ENCODE measurements at places on chromosomes 2 and 18.

- no peak for DNase-seq
These were observed 115.5 kb upstream of the ATP8B1 start for GRCh38 chr18:57918601-57919000.

DNA sequence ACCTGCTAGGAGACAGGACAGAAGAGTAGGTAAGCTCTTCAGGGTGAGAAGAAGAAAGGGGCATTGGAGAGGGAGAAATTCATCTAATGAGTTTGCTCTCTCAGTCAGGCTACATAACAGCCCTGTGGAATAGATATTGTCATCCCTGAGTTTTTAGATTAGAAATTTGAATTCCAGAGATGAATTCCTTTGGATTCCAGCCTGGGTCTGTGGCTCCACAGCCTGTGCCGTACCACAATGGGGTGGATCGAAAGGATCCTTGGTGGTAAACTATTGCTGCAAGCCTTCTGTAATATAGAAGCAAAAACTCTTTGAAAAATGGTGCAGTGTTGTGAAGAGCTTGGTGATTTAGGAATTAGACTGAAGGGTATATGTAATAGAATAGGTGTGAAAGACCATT, 21.0 kb downstream of the MYO1B start:
- no peak for DNase-seq

DNA sequence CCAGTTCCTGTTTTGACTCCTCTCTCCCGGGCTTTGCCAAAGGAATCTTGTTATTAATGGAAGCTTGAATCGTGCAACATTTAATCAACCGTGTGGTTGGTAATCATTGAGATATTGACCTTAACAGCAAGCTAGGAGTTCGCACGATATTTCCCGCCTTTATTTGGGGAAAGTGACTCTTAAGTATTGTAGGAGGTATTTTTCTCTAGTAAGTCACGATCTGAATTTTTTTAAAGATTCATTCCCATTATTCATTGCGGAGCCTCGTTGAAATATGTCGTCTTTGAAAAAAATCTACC, 663 bp downstream of the NUP35 start:
- no peak for DNase-seq

GRCh38 chr2:191202881-191203397, 42.3 kb upstream of the MYO1B start:
- no peak for DNase-seq

DNA sequence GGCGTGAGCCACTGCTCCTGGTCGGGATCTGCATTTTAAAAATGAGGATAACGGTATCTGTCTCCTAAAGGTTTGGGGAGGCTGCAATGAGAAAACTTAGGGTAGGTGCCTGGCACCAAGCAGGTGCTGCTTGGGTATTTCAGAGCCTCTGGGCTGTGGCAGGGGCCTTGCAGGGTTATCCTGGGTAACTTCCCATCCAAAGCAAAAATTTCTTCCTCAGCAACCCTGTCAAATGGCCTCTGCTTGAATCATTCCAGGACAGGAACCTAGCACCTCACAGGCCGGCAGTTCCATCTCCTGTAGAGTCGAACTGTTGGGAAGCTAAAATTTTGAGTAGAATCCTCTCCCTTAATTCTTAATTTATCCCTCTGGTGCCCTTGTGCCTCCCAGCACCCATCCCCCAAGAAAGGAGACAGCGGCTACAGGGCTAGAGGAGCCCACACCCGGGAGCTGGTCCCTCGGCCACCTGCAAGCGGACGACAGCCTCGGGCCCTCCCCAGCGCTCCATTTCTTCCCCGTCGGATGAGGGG, 868 bp downstream of the CGREF1 start:
- no peak for DNase-seq

- no peak for DNase-seq
These were observed 53.6 kb upstream of the HNMT start for GRCh38 chr2:137910641-137911040.

- DNase-seq, result no peak
These were observed 147.2 kb upstream of the L3MBTL4 start for GRCh38 chr18:6561862-6562291.

- no peak for DNase-seq
These were observed 198.9 kb upstream of the PIK3C3 start for GRCh38 chr18:41756141-41756540.

DNA sequence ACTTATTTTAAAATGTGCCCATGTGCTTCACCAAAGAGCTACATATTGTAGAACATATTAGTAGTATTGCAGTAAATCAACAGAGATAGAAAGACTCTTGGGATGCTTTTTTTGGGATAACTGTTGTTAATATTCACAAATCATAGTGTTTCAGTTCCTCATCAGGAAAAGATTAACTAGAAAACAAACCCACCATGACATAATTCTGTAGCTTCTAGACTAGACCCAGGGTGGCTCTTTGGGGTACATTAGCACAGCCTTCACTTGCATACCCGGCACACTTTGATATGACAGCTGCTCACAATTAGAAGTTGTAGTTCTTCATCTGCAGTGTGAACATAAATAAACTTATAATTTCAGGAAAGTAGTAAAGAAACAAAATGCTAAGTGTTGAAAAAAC, 154.2 kb downstream of the ATP9B start:
- DNase-seq, result no peak
